Renal cortical epithelial cell (primary cell): ENCODE measurements at places on chromosomes 13 and 19. TPM values are rescaled to one million over a fixed set of nuclear protein-coding genes. Genes with fewer than 3 reads are reported as not detected.

DNA sequence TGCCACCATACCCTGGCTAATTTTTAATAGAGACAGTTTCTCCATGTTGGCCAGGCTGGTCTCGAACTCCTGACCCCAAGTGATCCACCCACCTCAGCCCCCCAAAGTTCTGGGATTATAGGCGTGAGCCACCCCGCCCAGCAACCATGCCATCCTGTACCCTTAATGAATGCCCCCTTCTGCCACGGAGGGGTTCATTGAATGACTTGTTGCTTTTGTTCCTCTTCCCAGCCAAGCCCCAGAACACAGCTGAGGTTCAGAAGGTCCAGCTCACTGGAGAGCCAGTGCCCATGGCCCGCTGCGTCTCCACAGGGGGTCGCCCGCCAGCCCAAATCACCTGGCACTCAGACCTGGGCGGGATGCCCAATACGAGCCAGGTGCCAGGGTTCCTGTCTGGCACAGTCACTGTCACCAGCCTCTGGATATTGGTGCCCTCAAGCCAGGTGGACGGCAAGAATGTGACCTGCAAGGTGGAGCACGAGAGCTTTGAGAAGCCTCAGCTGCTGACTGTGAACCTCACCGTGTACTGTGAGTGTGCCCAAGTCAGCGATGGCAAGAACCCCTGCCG, 6.0 kb downstream of the PVR start:
- no peak for DNase-seq

DNA sequence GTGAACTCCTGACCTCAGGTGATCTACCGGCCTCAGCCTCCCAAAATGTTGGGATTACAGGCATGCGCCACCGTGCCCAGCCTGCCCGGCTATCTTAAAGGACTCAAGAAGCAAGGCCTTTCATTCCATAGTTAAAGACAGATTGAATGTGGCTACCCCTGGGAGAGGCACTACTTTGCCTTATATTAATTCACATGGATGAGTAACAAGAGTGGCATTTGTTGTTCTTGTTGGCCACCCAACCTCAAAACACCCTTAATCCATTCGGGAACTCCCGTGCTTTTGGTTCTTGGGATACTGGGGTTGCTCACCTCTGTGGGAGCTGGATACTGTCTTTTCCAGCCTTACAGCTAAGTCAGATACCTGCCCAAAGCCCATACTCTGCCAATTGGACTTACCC, 34.4 kb upstream of the ABCC4 start:
- DNase-seq: peak; percentile 87

- DNase-seq: no peak
Observed at GRCh38 chr19:12112701-12113100, 27.4 kb downstream of the ZNF20 start.

DNA sequence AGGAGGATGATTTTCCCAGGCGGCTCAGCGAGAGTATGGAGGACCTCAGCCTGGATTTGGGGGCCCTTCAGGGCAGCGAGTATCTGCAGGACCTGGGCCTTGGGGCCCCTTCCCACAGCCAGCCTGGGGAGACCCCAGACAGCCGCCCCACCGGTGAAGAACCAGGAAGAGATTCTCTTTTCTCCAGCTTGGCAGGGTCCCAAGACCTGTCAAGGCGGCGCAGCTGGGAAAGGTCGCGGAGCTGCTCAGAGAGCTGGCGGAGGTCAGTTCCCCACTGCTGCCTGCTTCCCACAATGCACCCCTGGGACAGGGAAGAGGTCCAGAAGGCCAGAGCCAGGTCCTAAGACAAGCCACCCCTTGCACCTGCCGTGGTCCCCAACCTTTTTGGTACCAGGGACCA, 24.1 kb downstream of the ARHGEF18 start:
- DNase-seq: no peak

DNA sequence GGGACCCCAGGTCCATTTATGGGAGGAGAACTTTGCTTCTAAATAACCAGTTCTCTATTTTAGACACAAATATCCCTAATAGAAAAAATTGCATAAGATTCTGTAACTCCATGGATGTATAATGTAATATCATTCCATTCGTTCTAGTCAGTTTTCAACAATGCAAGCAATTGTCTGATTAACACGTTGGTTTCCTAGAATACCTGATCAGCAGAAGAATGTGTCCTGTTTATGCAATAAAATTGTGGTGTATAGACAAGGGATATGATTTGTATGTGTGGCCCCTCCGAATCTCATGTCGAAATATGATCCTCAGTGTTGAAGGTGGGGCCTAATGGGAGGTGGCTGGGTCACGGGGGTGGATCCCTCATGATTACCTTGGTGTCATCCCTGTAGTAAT, 62.1 kb downstream of the RUBCNL start:
- DNase-seq: no peak

- DNase-seq: no peak
Observed at GRCh38 chr19:14379294-14380065, 1.8 kb upstream of the ADGRE5 start.

DNA sequence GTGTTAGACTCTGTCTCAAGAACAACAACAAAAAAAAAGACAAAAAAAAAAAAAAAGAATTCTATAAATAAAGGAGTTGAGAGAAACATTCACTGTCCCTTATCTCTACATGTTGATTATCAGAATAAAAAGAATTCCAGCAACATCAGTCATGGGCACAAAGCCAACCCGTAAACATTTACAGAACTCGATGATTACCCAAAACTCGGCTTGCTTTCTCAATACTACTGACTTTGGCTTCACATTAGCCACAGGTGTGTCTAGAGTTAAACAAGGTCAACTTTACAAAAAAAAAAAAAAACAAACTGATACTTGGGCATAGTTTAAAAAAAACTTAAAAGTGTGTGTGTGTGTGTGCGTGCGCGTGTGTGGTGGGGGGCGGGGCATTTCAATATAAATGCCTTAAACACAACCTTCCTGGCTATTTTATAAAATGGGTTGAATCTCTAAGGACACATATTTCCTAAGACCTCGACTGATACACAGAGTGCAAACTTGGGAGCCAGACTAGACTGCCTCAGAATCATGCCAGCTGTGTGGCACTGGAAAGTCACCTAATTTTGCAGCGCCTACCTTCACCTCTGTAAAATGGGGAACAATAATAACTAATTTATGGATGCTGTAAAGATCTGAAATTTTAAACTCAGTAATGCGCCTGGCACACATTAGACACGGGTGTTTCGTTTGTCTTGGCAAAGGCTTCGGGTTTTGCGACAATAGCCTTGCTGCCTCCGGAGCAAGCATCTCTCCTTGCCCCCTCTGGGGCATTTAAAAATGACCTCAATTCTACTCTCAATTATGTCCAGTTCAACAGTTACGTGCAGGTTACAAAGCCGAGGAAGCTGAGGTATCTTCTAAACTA, 922 bp downstream of the EBPL start:
- peak; percentile 48 for DNase-seq

DNA sequence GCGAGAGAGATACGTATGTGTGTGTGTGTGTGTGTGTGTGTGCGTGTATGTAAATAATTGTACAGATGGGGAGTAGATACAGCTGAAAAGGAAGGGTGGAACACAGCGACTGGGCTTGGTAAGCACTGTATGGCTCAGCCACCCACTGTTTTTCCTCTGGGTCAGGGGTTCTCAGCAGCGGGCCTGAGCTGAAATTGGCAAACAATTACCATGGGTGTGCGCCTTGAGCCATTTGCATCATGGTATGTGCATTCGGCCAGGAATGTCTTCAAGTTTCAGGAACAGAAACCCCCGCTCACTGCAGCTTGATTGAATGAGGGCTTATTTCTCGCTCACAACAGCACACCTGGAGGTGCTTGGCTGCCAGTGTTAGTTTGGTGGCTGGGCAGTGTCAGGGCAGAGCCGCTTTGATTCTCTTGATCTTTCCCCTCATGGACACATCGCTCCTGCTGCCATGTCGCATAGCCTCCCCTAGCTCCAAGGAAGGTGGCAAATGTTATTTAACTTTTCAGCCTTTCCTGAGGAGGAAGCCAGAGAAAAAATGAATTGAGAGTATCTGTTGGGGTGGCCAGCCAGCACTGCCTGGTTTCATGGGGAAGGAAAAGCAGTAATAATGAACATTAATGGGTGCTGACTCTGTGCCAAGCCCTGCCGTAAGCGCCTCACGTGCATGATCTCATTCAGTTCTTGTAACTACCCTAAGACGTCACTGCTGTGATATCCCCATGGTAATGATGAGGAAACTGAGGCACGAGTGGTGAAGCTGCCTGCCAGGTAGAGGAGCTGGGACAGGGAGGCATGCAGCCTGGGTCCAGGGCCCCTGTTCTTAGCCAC, 126.9 kb downstream of the SIPA1L3 start:
- DNase-seq: peak; percentile 53

GRCh38 chr19:48600679-48601417, 5.7 kb upstream of the SPACA4 start:
- no peak for DNase-seq

- no peak for DNase-seq
Observed at GRCh38 chr13:19158006-19158405, 23.6 kb downstream of the TUBA3C start.

- DNase-seq: no peak
Observed at GRCh38 chr19:45400192-45400591, 4.7 kb downstream of the PPP1R13L start.

DNA sequence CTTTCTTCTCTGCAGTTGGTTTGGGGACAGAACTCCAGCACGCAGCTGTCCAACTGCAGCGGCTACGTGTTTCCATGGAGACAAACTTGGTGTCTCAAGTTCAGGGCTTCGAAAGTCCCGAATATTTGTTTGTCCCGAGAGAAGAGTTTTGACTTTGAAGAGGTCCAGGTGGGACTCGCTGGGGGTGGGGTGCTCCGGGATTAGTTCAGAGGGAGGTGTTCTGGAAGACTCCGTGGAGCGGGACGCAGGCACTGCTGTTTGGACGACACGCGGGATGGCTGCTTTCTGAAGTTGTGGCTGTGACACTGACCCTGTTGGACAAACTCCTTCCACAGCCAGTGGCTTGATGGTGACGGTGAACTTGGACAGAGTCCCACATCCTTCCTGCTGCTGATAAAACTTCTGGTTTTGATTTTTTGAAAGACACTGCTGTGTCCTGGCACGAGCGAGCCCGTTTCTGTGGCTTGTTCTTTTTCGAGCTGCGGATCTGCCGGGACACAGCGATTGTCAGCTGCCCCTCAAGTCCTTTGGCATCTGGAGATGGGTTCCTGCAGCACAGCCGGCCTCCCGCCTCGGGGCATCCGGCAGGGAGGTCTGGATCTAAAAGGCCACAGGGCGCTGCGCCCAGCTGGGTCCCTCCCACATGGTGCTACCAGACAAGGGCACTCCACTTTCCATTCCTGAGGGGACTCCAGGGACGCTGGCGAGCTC, 15.9 kb upstream of the RANBP3 start:
- DNase-seq: no peak

DNA sequence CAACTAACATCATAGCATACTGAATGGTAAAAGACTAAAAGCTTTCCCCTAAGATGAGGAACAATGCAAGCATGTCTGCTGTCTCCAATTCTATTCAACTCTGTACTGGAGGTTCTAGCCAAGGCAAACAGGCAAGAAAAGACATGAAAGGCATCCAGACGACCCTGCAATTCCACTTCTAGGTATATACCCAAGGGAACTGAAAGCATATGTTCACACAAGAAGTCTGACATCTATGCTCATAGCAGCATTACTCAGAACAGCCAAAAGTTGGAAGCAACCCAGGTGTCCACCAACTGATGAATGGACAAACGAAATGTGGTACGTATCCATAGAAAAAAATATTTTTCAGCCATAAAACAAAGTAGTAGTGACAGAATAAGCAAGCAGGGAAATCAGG, 39.1 kb downstream of the PEPD start:
- no peak for DNase-seq

GRCh38 chr13:75458696-75459422, 23.1 kb downstream of the TBC1D4 start:
- peak; percentile 81 for DNase-seq

DNA sequence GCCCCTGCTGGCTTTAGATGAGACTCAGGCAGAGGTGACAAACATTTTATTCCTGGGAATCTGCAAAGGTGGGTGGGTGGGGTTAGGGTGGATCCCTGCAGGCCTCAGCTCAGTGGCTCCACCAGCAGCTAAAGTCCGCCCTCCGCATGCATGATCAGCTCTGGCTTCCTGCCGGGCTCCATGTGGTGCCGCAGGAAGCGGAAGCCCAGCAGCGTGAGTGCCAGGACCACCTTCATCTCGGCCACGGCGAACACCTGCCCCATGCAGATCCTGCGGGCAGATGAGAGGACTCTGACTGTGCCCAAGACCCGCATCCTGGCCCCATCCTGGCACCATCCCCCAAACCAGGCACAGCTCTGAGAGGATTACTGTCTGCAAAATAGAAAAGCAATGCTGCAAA, 26.3 kb downstream of the CYP4F2 start:
- DNase-seq: no peak

DNA sequence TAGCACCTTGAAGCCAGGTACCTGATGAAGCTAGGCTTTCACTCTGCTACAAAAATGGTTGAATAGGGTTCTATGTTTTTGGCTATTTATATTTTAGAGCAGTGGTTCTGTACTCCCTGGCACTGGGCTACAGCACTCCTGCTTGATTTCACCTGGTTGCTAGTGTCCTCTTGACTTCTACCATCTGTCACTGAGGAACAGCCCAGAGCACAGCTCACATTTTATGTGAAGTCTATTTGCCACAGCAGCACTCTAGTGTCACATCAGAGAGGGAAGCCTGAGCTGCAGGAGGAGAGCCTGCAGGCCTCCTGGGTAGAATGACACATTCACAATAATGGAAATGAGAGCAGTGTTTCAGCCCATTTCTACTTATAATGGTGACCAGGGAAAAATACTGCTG, 184.2 kb downstream of the ZNF486 start:
- no peak for DNase-seq

- DNase-seq: no peak
Observed at GRCh38 chr13:110541526-110541920, 20.0 kb downstream of the RAB20 start.

DNA sequence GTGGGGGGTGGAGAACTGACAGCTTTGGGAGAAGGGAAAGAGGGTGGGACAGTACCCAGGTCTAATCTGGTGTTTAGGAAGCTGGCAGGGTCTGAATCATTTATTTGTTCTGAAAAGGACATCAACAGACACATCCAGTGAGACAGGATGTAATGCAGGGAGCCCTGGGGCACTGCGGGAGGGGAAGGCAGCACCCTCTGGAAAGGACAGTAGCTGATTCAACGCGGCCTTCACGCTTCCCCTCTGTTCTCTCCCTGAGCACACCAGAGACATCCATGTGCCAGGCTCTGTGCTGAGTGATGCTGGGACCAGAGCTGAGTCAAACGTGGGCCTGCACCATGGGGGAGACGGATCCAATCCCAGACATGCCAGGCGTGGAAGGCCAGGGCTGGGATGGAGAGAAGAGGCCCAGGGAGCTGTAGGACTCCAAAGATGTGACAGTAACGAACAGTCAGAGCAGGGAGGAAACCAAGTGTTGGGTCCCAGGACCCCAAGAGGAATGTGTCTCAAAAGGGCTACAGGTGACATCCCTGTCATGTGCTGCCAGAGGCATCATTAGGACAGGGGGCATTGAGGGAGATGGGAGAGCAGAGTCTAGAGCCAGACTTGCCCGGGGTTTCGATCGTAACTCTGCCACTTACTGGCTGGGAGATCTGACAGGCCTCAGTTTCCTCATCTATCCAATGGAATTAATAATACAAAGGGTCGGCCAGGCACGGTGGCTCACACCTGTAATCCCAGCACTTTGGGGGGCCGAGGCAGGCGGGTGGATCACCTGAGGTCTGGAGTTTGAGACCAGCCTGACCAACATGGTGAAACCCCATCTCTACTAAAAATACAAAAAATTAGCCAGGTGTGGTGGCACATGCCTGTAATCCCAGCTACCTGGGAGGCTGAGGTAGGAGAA, 1.7 kb downstream of the ETFB start:
- no peak for DNase-seq

The KCNJ14 gene
- 0.35 and 1.3 TPM in 2 replicates for total RNA-seq

The LIM2 gene
- total RNA-seq: not detected in 2 replicates

The TYROBP gene
- total RNA-seq: not detected in 2 replicates

The SELENOV gene
- not detected in 2 replicates for total RNA-seq

The LHB gene
- total RNA-seq: 0.25 TPM in 1 of 2 replicates, not detected in the other

The ERICH6B gene
- not detected in 2 replicates for total RNA-seq

The CYP2A7 gene
- not detected in 2 replicates for total RNA-seq

The PRR20E gene
- not detected in 2 replicates for total RNA-seq
